Left forelimb (tissue), 1 donor: ENCODE measurements at places on chromosomes 2 and 18.

DNA sequence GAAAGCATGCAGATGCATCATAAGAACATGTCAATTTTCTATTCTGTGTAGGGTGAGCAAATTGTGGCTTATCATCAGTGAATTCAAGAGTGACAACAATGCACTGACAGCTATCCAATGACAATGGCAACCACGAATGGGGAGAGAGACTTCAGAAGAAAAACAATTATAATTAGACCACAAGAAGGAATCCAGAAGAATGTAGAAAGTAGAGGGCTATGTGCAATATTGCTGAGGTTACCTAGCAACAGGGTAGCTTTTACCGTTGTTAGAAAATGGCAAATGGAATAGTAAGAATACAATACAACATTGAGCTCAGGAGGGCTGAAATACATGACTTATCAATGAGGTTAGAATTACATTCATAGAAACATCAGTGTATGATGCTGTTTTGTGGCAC is 71.1 kb upstream of the SESTD1 start:
- DNase-seq: no peak

DNA sequence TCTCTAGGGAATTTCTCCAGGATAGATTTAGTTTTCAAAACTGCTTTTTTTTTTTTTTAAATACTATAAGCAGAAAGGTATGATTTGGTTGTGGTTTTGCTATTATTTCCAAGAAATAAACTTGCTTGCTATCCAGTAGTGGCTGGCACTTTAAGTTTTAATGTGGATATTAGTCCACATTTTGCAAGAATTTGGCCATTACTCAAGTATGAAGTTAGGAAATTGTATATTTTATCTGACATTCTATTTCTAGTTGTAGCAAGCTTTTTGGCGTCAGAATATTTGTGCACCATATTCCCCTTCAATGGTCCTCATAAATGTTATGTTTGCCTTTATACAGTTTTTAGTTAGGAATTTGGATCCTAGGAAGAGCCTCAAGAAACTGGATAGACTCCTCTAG is 226.3 kb downstream of the ZNF521 start:
- no peak for DNase-seq

DNA sequence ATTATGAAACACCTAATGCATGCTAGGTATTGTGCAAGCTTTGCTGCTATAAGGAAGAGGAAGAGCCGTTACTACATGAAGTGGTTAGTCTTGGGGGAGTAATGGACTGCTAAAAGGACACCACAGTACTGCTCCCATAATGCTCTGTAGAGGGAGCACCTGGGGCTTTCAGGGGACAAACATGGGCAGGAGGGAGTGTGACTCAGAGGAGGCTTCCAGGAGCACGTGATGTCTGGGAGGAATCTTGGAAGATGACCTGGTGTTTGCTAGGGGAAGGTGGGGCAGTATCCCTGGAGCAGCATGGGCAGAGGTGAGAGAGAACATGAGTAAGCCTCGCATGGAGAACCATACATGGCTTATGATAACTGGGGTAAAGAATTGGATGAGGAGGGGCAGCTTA is 18.8 kb downstream of the MAPK4 start:
- no peak for DNase-seq

DNA sequence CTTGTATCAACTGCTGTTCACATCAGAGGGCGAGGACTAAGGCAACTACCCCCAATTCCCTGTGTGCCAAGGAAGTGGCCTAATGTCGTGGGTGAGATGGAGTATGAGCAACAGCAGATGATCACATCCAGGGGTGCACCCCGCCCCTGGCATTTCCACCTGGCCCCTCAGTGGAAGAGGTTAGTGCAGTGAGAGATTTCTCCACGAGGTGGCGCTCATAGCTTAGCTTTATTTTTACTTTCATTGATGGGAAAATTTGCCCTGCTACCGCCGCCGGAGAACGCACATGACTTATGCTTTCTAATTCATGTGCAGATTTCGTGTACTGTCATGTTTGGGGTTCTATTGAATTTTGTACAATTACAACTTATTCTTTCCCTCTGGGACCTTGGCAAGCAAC is 470.6 kb upstream of the MEX3C start:
- DNase-seq: peak; percentile 71

DNA sequence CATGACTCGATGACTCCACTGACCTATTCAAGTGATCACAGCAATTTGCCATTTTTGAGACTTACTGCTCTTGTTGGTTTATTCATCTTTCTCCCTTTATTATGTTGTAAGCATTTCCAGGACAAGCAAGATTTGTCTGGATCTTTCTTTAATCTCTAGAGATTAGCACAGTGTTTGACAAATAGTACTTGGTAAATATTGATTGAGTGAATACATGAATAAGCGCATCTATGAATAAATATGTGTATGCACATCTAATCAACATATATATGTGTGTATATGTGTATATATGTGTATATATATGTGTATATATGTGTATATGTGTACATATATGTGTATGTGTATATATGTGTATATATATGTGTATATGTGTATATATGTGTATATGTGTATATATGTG is 7.3 kb downstream of the TMX3 start:
- DNase-seq: no peak

GRCh38 chr2:58571181-58571852 is 330.2 kb upstream of the FANCL start:
- DNase-seq: no peak

DNA sequence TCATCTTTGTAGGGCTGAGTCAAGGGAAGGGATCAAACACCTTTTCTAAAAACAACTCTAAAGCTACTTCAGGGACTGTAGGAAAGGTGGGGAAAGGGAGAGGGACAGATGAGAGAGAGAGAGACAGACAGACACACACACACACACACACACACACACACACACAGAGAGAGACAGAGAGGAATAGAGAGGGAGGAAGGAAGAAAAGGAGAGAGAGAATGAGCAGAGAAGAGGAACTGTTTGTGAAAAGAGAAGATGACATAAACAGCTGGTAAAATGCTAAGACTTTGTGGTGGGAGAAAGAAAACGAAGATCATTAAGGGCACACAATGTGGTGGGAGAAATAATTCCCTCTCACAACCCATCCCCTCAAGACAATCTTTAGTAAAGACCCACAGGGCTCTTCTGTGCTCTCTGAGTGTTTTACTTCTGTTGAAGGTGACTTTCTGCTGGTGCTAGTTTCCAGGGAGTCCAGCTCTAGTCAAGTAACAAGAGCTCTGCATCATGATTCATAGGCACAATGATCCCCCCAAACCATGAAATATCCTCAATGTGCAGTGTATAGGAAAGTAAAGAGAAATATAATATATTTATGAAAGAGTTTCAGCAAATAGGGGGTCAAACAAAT is 77.2 kb upstream of the STK17B start:
- DNase-seq: no peak

DNA sequence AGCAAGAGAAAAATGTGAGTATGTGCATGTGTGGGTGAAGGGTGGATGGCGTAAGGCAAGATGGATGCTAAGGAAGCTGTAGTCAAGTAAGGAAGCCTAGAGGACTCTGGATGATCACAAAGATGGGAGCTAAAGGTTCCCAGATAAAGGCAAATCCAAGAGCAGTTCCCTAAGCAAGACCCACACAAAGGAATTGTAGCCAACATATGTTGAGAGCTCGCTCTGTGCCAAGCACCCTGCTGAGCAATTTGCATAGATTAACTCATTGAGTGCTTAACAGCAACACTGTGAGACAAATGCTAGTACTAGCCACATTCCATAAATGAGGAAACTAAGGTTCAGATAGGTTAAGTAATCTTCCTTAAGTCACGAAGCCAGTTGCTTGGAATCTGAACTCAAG is 132.6 kb downstream of the C1D start:
- DNase-seq: no peak

DNA sequence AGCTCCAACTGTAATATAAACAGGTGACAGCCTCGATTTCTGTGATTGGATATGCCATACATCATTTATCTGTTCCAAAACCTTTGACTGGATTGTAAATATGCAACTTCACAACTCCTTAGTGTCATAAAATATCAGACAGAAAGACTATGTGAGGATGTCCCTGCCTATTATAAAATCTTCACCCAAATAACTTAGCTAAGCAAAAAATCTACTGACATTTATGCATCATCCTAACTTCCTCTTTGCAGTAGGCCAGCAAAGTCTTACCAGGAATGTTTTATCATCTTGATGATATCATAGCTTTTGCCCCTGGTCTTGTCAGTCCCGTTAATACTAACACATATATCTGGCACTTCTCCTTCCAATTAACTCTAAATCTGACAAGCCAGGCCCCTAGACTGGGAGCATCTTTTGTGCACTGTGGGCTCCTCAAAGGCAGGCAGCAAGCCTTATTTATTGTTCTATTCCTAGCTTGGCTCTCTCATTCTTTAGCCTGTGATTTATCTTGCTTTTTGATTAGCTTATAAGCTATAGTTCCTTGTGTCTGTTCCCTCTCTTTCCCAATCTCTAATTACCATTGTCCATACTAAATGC is 356.5 kb upstream of the HNMT start:
- DNase-seq: no peak

GRCh38 chr2:96304606-96305005 is 740 bp downstream of the SNRNP200 start:
- DNase-seq: no peak

DNA sequence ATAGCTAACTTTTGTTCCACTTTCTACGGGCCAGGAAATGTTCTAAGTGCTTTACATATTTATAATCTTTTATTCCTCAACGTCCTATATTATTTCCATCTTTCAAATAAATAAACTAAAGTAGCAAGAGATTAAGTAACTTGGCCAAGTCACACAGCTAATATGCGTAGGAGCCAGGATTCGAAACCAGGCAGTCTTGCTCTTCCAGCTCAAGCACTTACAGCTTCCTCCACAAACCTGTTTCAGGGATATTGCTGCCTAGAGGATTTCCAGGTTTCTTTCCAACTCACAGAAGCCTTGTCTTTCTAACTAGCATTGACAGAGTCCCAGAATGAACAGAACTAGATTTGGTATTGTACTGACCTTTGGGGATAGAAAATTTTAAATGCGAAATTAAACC is 102.5 kb downstream of the FIGN start:
- DNase-seq: no peak

- no peak for DNase-seq
Measured at GRCh38 chr2:62641410-62641843, 64.1 kb upstream of the EHBP1 start.

GRCh38 chr2:225041207-225041850 is 939 bp downstream of the DOCK10 start:
- DNase-seq: peak; percentile 69

DNA sequence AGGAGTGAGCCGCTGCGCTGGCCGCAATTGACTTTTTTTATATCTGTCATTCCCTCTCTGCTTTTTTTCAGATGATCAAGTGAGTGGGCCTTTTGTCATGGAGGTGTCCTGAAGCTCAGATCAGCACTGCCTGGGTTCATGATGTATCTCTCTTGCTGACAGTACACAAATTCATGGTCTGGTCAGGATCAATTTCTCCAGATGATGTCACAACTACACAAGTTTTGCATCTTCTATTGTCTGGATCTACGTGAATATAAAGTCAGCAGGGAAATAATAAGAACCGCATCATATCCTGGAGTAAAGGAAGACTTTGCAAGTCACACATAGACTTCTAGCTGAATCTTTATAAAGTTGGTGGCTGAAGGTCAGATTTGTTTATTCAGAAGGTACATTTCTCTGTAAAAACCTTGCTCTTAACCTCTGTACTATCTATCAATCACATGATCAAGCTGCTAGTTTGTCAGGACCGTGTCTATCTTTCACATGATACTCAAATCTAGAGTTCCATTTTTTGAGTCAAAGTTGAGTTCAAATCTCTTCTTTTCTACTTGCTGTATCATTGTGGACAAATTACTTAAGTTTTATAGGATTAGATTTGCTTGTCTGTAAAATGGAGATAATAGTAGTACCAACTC is 13.1 kb upstream of the CD28 start:
- no peak for DNase-seq

DNA sequence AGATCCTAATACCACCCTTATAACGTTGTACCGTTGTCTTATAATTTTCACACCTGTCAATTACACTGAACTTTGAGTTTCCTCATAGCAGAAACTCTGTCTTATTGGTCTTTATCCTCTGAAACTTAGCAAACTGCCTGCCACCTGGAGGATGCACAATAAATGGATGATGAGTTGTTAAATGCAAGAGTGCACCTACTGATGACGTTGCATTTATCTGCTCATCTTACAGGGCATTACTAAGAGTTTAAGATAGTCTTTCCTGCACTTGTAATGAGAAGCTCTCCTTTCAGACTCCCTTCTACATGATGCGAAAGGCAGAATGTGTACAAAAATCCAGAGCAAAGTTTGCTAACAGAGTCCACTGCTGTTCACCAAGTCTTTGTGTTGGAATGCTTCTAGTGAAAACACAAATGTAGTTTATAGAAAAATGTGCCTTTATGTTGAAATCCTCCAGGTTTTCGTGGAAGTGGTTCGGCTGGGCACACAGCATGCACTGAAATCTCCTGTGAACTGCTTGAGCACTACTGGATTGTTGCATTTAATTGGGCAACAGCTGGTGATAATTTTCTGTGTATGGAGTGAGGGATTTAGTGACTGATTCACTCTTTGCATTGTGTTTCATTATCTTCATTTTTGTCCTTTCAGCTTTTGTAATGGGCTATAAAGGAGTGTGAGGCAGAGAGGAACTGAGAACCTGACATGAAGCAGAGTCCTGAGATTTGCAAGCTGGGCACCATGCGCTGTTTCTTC is 665.8 kb upstream of the ID2 start:
- DNase-seq: no peak

GRCh38 chr2:5845798-5846330 is 153.7 kb downstream of the SOX11 start:
- DNase-seq: no peak

- DNase-seq: no peak
Measured at GRCh38 chr18:29007986-29008654, 831.2 kb upstream of the CDH2 start.

- DNase-seq: no peak
Measured at GRCh38 chr2:1931003-1931914, 186.9 kb upstream of the PXDN start.
